H54 (cell line): ENCODE measurements at places on chromosomes 7 and 10.

DNA sequence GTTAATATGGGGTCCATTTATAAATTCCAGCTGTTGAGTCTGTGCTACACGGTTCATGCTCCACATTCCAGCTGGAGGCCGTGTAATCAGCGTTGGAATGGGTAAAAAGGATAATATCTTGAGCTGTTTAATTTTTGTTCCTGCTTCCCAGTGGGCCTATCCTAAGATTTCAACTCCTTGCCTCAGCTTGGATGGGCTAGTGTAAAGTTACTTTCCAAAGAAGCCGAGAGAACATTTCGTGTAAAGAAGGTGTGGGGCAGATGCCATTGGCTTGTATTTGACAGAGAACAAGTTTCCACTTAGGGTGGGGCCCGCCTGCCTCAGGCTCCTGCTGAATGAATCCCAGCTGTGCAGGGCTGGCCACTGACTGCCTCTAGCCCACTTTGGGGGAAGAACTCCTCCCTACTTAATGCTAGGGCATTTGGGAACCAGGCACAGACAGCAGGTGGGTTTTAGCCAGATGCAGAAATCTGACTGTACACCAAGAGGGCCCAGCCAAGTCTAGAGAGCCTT, 125.9 kb upstream of the LYZL2 start:
- no peak for DNase-seq

DNA sequence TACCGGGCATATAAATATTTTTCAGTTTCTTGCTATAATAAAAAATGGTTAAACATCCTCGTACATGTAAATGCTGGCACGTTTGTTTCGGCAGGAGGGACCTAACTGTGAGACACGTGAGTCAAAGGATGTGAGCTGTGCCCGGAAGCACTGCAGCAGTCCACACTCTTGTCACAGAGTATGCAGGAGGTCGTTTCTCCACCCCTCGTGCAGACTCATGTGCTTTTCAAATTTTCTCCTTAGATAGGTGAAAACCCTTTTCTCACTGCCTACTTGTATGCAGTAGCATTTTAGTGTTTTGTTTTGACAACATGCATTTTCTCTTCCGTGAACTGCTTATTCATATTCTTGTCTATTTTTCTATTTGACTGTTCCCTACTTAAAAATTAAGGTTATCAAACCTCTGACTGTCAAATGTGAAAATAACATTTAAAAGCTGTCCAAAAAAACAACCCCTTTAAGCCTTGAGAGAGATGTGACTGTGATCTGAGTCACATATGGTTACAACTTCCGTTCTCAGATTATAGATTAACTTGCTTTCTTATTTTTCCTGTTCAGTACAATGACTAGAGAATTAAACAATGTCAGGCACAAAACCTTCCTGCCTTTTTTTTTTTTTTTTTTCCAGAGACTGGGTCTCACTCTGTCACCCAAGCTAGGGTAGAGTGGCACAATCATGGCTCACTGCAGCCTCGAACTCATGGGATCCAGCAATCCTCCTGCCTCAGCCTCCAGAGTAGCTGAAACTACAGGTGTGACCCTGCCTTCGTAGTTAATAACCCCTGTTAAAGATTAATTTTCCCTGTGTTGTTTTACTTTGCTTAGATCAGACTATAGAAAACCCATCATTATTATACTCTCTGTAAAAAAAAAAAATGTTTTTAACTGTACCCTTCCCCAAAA, 45.1 kb downstream of the DPY19L1 start:
- DNase-seq, result peak; percentile 26

DNA sequence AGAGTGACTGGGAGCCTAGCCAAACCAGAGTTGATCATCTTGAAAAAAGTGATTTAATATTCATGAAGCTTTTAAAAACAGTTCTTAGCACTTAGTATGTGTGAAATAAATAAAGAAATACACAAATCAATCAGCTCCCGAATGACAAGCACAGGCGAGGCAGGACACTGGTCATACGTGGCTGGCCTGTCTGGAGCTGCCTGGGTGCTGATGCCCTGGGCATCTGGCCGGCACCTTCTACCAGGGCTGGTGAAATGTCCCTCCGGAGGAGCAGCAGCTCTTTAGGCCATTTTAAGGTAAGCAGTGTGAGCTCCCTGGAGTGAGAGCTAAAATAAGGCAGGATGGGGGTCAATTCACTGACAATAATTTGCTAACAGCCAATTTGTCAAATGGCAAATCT, 23.7 kb downstream of the IL15RA start:
- DNase-seq, result no peak

GRCh38 chr7:142420554-142421362, 162.9 kb upstream of the PRSS58 start:
- peak; percentile 35 for DNase-seq

DNA sequence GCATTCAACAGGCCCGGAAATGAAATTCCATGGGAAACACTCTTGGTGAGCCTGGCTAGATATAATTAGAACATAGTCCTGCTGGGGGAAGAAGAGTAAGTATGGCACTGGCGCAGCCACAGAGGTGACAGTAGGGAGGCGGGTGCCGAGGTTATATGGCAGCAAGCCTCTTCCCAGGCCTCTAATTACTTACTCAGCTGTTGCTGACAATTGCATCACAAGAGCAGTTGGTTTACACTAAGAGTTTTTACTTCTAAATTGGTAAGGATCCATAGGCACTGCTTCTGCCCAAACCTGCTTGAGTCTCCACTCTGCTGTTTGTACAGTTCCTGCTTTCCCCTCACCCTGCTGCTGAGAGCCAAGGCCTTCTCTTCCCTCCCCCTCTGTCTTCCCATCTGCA, 93.3 kb upstream of the DUSP5 start:
- DNase-seq, result no peak

DNA sequence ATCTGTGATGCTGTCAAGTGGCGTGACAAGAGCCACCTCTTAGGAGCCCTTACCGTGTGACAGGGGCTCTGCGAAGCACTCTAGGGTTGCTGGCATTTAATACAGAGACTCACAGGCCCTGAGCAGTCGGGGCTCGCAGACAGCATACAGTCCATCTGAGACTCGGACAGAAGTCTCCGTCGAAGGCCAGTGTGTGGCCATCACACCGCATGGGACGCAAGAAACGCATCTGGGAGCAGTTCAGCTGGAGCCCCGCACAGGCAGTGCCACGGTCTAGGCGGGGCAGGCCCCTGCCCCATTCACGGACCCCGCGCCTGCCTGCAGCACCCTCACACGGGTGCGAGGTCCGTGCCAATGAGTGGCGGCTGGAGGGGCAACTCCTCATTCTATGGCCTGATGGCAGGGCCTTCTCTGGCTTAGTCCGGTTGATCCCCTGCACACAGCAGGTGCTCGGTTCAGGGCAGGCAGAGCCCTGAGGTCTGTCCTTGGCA, 33.6 kb downstream of the IQCE start:
- no peak for DNase-seq

GRCh38 chr7:149285603-149286002, 23.6 kb downstream of the ZNF783 start:
- peak; percentile 42 for DNase-seq

- DNase-seq, result peak; percentile 99
Measured at GRCh38 chr10:97574374-97575126, 2.0 kb downstream of the ANKRD2 start.

GRCh38 chr7:40822861-40823260, 688.1 kb downstream of the SUGCT start:
- DNase-seq, result no peak

DNA sequence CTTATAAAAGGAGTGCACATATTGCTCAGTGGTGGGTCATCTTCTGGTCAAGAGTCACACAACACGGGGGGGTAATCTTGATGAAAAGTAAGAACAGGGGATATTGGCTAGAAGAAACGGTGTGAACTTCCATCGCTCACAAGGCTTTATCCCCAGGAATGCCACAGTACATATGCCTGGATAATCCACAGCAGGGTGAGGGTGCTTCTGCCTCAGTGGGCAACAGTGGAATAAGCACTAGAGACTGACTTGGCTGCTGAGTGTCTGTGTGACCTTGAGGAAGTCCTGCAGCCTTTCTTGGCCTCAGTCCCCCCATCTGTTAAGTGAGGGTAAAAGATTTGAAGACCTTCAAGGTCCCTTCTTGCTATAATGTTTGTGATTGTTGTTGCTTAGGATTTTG, 44.9 kb upstream of the SHH start:
- DNase-seq, result no peak

- DNase-seq, result no peak
Measured at GRCh38 chr7:2646680-2647571, 15.1 kb downstream of the TTYH3 start.

GRCh38 chr7:103715376-103716120, 269.5 kb upstream of the SLC26A5 start:
- no peak for DNase-seq

- no peak for DNase-seq
Measured at GRCh38 chr7:157292770-157293412, 43.9 kb upstream of the DNAJB6 start.

GRCh38 chr10:3237530-3237929, 64.9 kb upstream of the PITRM1 start:
- no peak for DNase-seq

DNA sequence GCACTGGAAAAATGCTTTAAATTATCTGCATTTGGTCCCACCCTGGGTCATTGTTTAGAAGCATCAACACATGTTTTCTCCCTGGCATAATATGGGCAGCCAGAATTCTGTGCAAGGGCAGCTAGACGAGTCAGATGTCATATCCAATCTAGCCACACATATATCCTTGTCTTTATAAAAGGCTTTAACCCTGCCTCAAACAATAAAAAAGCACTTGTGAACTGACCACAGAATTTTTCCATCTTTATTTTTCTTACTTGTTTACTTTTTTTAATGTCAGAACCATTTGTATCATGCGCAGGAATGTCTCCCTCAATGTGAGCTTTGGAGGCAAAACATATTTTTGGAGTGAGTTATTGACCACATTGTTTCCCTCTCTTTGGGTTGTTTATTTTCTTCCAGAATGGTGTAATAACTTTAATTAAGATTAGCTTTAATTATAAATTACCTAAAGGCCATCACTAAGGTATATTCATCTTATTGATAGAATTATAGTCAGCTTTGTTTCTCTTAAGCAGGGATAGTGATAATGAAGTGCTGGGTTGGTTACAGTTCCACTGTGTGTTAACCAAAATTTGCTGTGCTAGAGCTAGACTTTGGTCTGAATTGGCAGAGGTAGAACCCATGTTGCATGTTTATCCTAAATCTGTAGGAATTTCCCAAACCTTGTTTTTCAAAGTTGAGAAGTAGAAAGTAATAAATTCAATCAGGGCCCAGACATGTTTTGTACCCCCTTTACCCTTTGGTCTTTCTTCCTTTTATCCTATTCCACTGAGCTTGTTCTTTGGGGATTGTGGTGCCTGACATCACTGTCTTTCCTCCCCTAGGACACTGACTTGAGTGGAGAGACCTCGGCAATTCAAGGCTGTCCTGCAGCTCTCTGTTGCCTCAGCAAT, 1078.4 kb downstream of the KCNMA1 start:
- no peak for DNase-seq

DNA sequence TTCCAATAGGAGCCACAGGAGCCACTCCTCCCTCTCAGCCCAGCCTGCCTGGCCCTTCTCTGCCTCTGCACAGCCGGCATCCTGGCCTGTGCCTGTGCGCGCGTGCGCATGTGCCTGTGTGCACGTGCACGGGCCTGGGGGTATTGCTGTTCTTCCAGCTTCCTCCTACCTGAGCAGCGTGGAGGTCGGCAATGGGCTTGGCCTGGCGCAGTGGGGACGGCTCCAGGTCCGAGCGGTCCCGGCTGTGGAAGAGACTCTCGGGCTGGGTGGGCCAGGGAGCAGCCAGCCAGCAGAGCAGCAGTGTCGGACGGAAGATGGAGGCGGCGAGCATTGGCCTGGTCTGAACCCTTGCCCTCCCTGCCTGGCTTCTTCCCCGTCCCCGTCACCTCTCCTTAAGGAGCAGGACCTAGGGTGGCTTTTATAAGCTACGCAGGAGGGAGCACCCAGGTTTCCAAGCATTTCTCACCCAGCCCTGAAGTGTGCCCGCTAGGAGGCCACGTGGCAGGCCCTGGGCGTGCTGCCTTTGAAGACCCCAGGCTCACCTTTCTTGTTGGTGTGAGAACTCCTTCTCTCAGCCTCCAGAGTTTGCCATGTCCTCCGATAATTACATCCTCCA, at the start of gene MMP21:
Gene MMP21 (minus strand): TSS at position 331 of the 616 bp plus-strand sequence. CDS start 0 bp downstream, at position 331.
- no peak for DNase-seq

GRCh38 chr7:118039963-118040489, 143.9 kb upstream of the LSM8 start:
- no peak for DNase-seq

GRCh38 chr10:71260622-71261325, 48.4 kb downstream of the UNC5B start:
- DNase-seq, result peak; percentile 82

GRCh38 chr7:151083071-151083823, at the start of gene TMUB1:
TMUB1 (minus strand) TSS chr7:151083493; CDS start chr7:151082563, 930 bp downstream.
- peak; percentile 76 for DNase-seq

DNA sequence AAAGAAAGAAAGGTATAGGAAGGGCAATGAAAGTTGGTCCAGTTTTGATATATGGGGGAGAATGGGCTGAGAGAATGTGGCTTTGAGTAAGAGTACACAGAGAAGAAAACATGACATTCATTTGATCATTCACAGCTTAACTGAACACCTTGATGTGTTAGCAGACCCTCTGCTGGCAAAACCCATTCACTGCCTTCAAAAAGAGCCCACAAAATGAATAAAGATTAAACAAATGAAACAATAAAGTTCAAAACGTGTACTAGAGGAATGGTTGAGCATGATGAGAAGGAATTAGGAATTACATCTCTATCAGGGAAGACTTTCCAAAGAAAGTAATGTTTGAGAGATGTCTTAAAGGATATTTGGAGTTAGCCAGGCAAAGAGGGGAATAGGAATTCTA, 2.1 kb downstream of the WEE2 start:
- DNase-seq, result no peak

GRCh38 chr10:78779339-78779955, 289.3 kb upstream of the ZMIZ1 start:
- peak; percentile 65 for DNase-seq

- DNase-seq, result no peak
Measured at GRCh38 chr7:81776948-81777630, 7.2 kb upstream of the HGF start.

DNA sequence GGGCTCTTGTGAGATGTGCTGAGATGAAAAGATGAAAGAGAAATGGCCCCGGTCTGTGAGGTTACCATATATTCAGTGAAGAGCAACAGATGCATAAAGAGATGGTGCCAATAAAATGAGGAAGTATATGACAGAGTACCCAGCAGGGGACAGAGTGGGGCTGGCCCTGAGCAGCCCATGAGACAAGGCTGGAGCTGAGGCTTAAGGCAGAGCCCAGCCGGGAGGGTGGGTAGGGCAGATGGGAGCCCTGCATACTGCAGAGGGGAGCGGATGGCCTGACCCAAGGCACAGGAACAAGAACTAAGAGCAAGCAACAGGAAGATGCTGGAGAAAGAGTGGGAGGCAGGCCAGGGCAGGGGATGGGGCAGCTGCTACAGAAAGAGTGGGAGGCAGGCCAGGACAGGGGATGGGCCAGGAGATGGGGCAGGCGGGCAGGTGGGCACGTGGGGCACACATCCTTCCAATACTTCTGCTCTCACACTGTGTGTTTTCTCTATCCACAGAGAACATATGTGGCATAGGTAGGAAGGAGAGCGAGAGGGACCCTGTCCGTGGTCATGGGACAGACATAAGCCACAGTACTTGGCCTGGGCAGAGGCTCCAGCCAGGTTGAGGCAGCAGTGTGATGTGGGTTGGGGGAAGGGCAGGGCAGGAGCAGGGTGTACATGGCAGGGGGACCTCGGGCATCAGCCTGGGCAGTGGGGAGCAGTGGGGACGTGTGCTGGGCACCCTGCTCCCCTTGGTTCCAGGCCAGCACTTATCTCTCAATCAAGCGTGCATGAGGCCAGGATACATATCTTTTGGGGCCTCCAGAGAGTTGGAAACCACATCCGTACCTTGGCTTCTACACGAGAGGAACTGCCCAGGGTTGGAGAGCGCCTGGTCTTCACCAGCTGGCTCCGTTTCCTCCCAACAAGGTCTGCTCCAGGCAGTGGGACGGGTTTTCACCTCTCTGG, 91.6 kb upstream of the IKZF1 start:
- no peak for DNase-seq
